Small intestine (tissue), 16 donors: ENCODE measurements at places on chromosomes 3 and 15. TPM values are rescaled to one million over a fixed set of nuclear protein-coding genes. Genes with fewer than 3 reads are reported as not detected.

DNA sequence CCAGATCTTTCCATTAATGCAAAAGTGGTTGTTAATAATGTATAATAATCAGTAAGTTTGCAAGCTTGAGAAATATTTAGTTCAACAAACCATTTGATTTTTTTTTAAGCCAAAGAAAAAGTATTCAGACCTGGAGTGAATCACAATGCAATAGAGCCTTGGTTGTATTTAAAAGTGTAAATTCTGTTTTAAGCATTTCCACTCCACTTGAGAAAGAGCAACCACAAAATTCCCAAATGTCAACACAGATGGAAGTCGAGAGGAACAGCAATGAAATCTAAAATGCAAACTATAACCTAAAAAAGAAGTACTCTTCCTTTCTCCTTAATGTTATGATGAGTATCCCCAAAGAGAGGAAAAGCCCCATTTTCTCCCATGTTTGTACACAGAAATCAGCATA is 20.2 kb downstream of the GBE1 start:
- DNase-seq, result no peak

Gene KIF23
- 14.0 TPM for polyA plus RNA-seq

Gene ZNF620
- 8.4 TPM for polyA plus RNA-seq

GRCh38 chr3:88112289-88112688 is 37.5 kb upstream of the C3orf38 start:
- DNase-seq, result no peak

DNA sequence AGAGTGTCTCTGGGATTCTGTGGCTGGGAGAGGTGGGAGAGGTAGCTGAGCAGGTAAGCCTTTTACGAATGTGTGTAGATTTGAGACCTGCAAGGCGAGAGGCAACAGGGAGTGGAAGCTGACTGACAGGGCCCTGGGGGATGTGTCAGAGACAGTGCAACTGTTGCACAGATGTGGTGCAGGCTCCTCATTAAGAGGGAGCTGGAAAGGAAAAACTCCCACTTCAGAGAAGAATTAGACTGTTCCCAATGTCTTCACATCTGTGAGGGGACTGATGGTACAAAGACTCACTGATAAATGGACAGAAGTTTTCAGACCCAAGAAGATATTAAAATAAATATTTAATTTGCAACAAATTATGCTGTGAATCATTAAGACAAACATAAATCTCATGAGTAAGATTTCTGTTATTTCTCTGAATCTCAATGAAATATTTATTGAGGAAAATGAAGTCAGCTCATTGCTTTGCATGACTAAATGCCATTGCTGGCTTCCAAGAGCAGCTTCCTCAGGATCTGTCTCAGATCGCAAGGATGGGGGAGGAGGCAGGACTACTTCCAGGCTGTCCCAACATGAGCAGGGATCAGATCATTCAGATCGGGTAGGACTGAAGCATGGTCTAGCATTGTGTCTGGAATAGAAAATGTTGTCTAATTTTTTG is 127.3 kb upstream of the ROPN1 start:
- DNase-seq, result no peak

DNA sequence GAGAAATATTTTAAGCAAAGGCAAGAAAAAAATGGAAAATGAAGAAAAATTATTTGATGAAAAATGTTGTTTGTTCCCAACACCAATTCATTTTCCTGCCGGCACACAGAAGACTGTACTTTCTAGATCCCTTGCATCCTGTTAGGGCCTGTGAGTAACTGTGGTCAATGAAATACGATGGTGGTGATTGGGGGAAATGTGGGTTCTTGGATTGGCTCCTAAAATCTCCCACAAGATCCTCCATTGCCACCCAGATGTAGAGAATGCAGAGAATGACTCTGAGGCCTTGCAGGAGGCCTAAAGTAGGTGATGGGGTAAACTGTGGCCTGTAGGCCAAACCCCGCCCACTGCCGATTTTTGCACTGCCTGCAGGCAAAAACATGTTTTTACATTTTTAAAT is 46.3 kb upstream of the C3orf70 start:
- DNase-seq, result no peak

Gene TRAT1
- polyA plus RNA-seq, result 1.2 TPM

Gene MED12L
- polyA plus RNA-seq, result 0.27 TPM

Gene CHDH
- 17.9 TPM for polyA plus RNA-seq

- DNase-seq, result no peak
These were observed 32.2 kb downstream of the GPD1L start for GRCh38 chr3:32138545-32139104.

Gene CCR4
- 0.38 TPM for polyA plus RNA-seq
